ENCODE measurements at places on chromosomes 4 and X.

GRCh38 chr4:174669270-174669669 is 147.0 kb upstream of the HPGD start:
- DNase-seq = peak; percentile 82

DNA sequence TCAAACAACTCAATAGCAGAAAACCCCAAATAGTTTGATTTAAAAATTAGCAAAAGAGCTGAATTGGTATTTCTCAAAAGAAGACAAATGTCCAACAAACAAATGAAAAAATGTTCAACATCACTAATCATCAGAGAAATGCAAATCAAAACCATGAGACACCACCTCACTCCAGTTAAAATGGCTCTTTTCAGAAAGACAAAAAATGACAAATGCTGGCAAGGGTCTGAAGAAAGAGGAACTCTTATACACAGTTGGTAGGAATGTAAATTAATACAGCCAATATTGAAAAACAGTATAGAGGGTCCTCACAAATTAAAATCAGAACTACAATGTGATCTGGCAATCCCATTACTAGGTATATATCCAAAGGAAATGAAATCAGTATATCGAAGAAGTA is 70.4 kb downstream of the FBXL5 start:
- no peak for DNase-seq

GRCh38 chrX:1591863-1592469 is 562 bp downstream of the AKAP17A start:
- peak; percentile 20 for DNase-seq

GRCh38 chr4:78923464-78924312 is 15.6 kb downstream of the PAQR3 start:
- DNase-seq = no peak

DNA sequence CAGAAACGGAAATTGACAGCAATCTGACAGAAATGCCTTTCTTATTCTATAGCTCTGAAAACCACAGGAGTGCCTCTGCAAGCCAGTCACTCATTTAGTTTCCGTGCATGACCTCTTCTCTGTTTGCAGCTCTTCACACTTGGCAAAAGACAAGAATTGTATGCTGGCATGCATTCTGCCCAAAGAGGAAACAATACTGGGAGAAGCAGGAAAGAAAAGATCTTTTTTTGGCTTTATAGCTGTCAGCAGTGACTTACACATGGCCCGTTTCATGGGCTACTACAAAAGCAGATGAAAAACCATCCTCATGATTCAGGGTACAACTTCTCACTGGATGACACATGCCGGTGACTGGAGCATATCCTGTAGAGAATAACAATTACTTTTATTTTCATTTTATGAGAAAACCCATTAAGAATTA is 249.4 kb downstream of the ADAMTS3 start:
- DNase-seq = peak; percentile 66

DNA sequence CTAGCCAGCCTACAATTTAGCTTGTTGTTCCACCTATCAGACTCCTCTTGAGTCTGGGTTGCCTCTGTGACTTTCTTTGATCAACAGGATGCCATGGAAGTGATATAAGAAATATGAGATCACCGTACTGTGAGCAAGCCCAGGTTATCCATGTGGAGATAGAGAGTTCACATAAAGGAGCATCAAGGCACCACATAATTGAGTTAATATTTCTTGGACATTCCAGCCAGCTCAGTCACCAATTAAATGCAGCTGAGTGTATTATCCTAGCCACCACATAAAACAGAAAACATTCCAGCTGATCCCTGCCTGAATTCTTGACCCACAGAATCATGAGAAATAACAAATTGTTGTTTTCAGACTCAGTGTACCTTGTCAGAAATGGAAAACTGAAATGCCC is 253.6 kb downstream of the PPP1R2C start:
- DNase-seq = peak; percentile 33

- DNase-seq = no peak
These were observed 84.2 kb downstream of the CAMK2D start for GRCh38 chr4:113677325-113677724.

GRCh38 chr4:18976884-18977283 is 955.3 kb upstream of the LCORL start:
- DNase-seq = no peak

DNA sequence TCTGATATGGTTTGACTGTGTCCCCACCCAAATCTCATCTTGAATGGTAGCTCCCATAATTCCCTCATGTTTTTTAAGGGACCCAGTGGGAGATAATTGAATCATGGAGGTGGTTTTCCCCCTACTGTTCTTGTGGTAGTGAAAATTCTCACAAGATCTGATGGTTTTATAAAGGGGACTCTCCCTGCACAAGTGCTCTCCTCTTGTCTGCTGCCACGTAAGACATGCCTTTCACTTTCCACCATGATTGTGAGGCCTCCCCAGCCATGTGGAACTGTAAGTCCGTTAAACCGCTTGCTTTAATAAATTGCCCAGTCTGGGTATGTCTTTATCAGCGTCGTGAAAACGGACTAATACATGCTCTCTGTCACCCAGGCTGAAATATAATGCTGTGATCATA is 200.9 kb upstream of the SLIT2 start:
- DNase-seq = no peak

DNA sequence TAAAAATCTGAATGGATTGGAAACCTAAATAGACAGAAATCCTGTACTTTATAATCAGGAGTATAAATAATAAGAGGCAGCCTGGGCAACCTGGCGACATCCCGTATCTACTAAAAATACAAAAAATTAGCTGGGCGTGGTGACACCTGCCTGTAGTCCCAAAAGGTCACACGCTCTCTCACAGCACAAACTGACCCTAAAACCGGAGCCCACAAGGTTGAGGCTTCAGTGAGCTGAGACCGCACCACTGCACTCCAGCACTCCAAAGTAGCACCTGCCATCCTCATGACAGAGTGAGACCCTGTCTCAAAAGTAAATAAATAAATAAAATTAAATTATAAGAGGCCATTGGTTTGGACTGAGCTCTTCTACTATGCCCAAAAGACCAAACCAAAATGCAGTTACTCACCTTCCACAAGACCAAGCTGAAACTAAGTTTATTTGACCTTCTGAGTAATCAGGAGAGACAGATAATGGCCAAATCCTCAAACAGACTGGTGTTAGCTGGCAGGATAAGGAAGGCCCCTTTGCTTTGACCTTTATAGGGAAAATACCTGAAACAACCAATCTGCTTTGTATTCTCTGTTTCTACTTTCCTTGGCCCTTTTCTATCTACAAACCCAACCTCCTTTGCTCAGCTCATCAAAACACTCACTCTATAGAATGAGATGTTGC is 3.2 kb upstream of the GRSF1 start:
- no peak for DNase-seq

DNA sequence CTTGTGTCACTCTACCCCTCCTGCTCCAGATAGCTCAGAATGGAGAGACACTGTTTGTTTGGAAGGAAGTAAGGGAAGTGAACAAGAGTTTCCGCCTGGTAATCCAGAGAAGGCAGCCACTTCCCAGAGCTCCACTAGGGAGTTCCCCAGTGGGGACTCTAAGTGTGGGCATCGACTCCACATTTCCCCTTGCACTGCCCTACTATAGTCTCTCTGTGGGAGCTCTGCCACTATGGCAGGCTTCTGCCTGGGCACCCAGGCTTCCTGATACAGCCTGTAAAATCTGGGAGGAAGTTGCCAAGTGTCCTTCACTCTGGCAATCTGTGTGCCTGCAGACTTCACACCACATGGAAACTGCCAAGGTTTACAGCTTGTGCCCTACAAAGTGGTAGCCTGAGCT is 245.8 kb upstream of the DMD start:
- no peak for DNase-seq

DNA sequence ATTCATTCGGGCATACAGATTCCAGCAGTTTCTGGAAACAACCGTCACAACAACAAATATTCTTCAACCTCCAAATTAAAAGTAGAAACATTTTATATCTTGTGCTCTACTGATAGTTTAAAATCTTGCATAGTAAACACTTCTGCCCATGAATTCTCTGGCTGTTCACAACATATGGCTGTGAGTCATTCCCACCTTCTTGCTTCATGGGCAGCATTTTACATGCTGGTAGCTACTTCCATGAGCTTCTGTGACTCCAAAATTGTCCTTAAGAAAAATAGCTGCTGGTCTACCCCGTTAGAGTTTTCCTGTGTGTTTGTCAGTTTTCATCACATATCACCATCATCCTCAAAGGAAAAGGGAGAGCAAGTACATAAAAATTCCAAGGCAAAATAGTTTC is 22.7 kb downstream of the PNPLA4 start:
- peak; percentile 2 for DNase-seq

GRCh38 chr4:48017108-48017571 is 568 bp downstream of the NIPAL1 start:
- peak; percentile 35 for DNase-seq

- no peak for DNase-seq
These were observed 683.5 kb downstream of the TRIML1 start for GRCh38 chr4:188822698-188823097.

DNA sequence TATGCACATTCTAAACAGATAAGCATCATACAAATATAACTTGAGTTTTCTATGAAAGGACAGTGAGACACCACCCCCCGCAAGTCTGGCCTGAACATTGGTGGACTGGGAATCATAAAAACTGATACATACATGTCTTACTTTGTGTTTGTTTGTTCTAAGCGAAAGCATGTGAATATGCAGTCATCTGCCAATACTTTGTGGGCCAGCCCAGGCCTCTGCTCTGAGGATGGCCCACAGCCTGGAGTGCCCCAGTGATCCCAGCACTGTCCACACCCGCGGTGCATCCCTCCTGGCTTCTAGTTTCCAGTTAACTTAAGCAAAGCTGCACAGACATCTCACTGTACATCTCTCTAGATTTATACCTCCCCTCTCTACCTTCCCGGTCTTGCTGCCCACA is 146.5 kb downstream of the GPR143 start:
- DNase-seq = no peak

GRCh38 chr4:145788755-145789154 is 108.8 kb downstream of the C4orf51 start:
- no peak for DNase-seq

GRCh38 chrX:46637938-46638337 is 64.4 kb downstream of the CHST7 start:
- DNase-seq = no peak

- no peak for DNase-seq
These were observed 77.4 kb downstream of the ANAPC4 start for GRCh38 chr4:25454476-25454875.

DNA sequence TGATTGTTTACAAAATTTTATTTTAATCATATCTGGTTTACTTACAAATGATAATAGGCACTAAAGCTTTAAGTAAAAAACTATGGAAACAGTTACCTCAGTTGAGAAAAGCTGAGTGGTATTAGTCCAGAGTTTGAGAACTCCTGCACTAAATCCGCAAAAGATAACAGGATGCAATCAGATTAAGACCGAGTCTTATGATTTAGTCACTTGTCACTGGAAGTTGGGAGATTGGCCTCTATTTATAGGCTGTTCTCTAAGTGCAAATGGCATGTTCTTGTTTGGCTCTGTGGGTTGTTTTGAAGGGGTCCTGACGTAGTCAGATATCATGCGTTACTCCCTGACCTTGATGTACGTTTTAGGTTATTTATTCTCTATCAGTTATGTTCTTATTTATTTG is 6.3 kb downstream of the GPAT3 start:
- no peak for DNase-seq

- DNase-seq = no peak
These were observed 22.6 kb upstream of the TLR7 start for GRCh38 chrX:12844319-12844718.

GRCh38 chr4:94870146-94870545 is 112.4 kb downstream of the BMPR1B start:
- peak; percentile 7 for DNase-seq

DNA sequence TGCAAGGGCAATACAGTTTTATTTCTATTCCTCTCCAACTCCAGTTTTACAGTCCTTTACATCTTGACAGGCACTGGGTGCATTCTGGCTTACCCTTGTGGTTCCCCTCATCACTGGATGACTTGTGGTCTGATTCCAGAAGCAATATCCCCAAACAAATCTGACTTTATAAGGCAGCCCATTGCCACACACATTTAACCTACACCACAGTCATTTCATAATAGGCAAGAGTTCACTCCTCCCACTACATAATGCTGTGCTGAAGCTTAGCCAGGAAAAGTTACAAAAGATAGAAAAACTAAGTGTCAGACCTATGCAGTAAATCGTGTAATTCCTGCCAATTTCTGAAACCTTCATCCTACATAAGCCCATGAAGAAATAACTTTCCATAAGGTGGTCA is 82.9 kb upstream of the MID1IP1 start:
- no peak for DNase-seq

- no peak for DNase-seq
These were observed 30.4 kb upstream of the IRAK1 start for GRCh38 chrX:154050113-154050495.

DNA sequence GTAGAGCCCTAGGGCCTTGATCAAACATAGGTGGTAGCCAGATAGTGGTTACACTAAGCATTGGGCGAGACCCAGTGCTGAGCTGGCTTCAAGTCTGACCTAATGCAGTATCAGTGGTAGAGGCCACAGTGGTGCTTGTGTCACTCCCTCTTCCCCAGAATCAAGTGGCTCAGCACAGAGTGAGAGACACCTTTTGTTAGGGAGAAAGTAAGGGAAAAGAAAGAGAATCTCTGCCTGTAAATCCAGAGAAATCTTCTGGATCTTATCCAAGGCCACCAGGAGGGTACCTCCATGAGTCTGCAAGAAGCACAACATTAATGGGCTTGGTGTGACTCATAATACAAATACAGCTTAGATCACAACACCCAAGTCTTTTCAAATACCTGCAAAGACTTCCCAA is 117.7 kb upstream of the SLC6A14 start:
- DNase-seq = no peak

GRCh38 chr4:74267998-74268606 is 40.2 kb upstream of the EPGN start:
- DNase-seq = peak; percentile 59

- no peak for DNase-seq
These were observed 50.9 kb downstream of the COX18 start for GRCh38 chr4:73018595-73018994.

- no peak for DNase-seq
These were observed 72.1 kb downstream of the BANK1 start for GRCh38 chr4:101862595-101862994.

GRCh38 chrX:100830547-100830946 is 10.4 kb downstream of the CSTF2 start:
- no peak for DNase-seq

All from AG08395 (cell line).